ENCODE measurements at places on chromosomes 11 and 22.

- no peak for DNase-seq
Observed at GRCh38 chr22:35894937-35895708, 133.5 kb downstream of the RBFOX2 start.

DNA sequence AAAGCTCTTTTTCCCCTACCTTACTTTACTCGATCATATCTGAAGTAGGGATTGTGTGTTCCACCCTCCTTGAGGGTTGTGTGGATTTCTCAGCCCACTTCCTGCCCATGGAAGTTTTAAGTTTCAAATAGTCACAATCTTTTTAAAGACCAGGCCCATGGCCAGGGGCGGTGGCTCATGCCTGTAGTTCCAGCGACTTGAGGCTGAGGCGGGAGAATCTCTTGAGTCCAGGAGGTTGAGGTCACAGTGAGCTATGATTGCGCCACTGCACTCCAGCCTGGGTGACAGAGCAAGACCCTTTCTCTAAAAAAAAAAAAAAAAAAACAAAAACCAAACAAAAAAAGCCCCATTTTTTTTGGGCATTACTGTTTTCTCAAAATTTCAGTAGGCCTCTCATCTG lies 36.3 kb upstream of the LRRC10B start:
- DNase-seq = no peak

DNA sequence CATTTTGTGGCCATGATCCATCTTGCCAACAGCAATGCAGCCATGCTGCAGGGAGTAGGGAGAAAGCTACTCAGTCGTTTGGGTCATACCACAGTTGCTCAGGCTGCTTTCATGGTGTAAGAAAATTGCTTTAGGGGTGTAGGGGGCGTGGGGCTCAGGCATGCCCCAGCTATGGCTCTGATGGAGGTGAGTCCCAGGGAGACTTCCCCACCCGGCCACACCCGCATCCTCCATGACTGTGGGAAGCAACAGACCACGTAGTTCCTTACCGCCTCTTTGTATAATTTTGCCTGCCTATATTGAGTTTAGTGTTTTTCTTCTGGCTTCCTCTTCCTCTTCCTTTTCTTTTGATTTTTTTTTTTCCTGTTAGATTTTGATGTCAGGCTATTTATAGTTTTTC lies 58.8 kb downstream of the SPECC1L start:
- DNase-seq = no peak

- no peak for DNase-seq
Observed at GRCh38 chr22:49820984-49821383, 6.7 kb downstream of the BRD1 start.

DNA sequence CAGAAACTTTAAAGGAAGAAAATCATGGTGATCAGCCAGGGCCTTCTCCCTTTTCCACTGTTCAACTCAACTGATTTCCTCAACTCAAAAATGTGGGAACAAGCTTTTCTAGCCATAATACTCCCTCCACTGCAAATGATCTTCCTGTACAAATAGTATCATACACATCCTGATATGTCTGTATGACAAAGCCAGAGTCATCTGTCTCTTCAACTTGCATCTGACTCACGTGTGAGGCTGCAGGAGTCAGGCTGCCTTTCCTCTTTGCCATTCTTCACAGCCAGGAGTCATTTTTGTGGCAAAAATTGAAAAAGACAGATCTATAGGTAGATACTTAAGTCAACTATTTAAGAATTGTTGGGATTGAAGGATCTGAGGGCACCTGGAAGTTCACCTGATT lies 13.3 kb downstream of the PATZ1 start:
- DNase-seq = no peak

- no peak for DNase-seq
Observed at GRCh38 chr22:46202897-46203600, 47.0 kb downstream of the CDPF1 start.

GRCh38 chr11:8318536-8318935 lies 54.9 kb upstream of the LMO1 start:
- no peak for DNase-seq

DNA sequence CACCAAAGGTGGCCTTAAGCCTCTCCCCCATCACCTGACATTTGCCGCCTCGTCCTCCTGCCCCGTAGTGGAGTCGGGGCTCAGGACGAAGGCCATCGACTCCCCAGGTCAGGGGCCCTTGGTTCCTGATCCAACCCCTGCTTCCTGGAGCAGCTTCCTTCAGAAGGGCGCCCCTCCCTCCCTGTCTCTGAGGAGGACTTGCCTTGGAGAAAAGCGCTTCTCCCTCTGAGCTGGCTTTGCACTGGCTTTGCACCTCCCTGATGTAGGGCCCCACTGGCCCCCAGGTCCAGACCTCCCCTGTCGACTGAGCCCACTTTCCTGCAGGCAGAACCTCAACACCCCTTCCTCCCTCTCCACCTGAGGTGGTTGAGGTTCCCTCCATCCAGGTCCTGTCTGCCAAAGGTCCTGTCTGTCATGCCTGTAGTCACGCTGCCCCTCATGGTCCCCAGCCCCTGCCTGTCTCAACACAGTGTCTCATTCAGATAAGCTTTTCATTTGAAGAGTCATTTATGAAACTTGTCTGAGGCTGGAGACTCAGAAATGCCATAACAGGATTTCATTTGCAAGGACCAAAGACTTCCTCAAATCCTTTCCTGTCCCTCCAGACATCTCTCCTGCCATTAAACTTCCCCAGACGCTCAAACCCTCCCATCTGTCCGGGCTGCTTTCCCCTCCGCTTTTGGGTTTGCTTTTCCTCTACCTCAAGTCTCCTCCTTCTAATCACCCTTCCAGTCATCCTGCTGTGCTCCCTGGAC lies 78.4 kb downstream of the MYO7A start:
- no peak for DNase-seq

DNA sequence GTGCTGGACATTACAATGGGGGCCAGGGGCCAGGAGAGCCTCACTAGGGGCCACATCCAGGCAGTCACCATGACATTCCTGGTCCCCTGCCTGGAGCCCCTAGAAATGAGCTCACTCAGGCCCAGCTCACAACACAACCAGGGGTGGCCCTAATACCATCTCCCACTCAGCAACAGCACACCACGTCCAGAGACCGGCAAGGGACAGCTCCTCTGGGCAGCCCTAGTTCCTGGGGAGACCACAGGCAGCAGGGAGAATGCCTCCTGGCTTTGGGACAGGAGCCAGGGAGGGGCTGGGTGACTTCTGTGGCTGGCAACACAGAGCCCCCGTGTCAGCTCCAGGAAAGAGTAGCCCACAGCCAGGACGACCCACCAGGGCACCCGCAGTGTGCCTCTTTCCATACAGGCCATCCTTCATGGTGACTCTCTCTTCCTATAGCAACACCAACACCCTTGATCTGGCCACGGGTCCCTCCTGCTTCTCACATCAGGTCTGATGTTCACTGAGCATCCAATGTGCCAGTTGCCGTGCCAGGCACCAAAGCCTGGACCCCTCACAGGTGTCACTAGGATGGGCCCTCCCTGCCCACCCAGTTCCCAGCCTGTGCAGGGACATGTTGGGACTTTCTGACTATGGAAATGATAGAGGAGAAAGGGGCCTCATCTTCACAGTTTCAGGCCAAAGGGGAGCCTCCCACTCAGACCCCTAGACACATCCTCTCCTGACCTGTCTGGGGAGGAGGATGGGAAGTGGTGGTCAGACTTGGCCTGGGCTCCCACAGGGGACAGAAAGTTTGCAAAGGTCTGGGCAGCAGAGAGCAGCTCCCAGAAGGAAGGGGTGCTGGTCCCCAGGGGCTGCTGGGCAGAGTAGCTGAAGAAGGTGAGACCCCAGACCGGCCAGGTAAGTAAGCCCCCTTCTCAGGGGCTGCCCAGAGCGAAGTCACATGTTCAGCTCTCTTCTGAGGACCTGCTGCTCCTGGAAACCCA lies 43.2 kb downstream of the IGLL5 start:
- DNase-seq = no peak

GRCh38 chr11:48091426-48092102 lies 111.2 kb downstream of the PTPRJ start:
- no peak for DNase-seq

DNA sequence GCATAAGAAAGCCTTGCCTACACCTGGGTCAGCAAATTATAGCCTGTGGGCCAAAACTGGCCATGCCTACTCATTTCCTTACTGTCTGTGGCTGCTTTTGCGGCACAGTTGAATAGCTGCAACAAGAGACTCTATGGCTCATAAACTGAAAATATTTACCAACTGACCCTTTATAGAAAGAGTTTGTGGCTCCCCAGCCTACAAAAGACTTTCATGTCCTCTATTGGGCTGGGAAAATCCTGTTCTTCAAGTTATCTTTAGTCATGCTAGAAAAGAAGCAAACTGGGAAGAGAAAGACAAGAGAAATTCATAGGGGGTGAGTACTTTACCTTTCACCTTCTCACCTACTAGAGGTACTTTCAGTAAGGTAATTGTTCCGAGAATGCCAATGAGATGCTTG lies 175.1 kb downstream of the SWAP70 start:
- DNase-seq = no peak

DNA sequence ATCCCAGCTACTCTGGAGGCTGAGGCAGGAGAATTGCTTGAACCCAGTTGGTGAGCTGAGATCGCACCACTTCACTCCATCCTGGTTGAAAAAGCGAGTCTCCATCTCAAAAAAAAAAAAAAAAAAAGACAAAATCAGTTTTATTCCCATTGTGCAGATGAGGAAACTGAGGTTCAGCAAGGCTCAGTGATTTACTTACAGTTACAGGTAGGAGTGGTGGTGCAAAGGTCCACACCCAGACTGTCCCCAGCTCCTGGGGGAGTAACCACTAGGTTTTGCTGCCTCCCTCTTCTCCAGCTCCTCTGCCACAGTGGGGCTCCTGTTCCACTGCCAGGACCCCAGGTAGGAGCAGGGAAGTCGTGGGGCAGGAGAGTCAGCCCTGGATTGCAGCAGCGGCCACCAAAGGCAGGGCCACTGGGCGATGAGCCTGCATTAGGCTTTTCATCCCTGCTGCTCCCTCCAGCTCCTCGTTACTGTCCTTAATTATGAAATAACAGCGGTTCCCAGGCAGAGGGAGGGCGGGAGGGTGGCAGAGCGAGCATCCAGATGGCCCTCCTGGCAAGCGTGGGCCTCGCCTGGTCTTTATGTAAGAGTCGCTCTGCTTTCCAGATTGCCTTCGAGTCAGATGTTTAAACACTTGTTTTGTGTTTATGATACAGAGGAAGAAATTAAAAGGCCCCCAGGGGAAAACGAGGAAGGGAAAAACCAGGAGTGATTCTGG lies 15.5 kb upstream of the RASD2 start:
- no peak for DNase-seq

DNA sequence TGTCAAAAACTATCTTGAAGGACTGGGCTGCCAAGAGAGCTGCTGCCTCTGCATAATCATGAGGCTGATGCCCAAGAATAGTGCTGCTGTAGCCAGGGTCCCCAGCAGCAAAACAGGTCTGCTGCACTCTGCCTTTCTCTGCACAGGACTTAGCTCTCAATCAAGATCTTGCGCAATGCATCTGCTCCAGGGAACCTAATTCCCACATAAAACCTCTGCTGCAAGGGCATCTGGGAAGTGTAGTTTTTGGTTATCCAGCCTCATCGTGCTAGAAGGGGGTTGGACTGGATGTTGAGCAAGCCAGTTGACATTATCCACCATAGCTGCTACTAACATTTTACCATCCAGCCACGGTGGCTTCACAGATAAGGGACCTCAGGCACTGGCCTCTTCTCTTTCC lies 192.7 kb downstream of the C11orf91 start:
- DNase-seq = no peak

DNA sequence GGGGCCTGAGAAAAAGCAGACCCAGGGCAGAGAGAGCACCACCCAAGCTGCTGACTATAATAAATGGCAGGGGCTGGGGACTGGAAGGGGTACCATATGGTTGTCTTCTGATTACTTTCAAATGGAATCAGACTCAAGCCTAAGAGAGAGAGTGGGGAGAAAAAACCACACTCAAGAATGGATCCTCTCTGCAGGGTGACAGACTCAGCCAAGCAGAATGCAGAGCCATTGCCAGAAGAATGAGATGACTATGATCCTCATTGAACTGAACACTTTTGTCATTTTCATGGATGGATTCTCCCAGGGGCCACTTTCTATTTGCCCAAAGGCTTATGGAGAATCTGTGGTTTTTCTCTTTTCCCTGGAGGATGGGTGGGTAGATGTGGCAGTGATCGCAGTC lies 8.7 kb downstream of the UBASH3B start:
- DNase-seq = no peak

- no peak for DNase-seq
Observed at GRCh38 chr11:131875611-131876010, 505.2 kb downstream of the NTM start.

GRCh38 chr22:36865346-36865745 lies 4.5 kb downstream of the NCF4 start:
- no peak for DNase-seq

GRCh38 chr22:25757686-25758085 lies 15.7 kb downstream of the MYO18B start:
- no peak for DNase-seq

GRCh38 chr22:39806109-39806508 lies 87.5 kb downstream of the ENTHD1 start:
- DNase-seq = no peak

Data from activated CD4-positive, alpha-beta T cell treated with anti-CD3 and anti-CD28 coated beads for 24 hours (primary cell).